ENCODE measurements at places on chromosomes 13 and 19.

DNA sequence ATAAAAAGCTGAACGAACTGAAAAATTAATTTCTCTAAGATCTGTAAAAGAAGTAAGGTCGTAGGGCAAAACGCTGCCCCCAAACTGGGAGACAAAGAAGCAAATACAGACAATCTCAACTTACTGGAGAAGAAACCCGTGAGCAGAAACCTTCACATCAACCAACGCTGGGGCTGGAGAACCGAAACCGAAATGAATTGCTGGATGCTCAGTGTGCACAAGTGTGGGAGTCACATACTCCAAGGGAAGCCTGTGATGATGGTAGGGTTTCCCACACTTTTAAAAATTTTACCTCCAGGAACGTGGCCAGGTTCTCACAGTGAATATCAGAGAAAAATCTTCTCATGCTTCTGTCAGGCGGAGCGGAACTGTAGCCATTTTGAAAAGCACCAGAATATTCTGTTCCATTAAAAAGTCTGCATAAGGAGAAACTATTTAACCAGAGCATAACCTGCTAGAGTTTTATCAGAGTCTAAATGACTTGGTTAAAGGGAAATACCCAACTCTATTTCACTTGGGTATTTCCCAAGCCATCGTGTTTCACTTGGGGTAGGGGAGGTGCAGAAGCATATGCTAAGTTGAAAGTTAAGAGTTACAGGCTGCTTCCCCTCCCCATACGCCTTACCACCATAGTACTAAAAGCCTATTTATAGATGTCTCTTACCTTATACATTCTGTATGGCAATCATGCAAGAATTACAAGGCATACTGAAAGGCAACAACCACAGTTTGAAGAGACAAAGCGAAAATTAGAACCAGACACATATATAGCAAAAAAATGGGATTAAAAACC is 110.5 kb upstream of the SLITRK1 start:
- DNase-seq: no peak

DNA sequence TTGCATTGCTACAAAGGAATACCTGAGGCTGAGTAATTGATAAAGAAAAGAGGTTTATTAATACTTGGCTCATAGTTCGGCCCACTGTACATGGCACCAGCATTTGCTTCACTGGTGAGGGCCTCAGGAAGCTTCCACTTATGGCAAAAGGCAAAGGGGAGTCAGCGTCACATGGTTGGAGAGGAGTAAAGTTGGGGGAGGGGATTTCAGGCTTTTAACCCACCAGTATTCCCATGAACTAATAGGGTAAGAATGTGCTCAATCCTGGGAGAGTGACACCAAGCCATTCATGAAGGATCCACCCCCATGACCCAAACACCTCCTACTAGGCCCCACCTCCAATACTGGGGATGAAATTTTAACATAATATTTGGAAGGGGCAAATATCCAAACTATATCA is 82.5 kb upstream of the MYCBP2 start:
- DNase-seq: no peak

DNA sequence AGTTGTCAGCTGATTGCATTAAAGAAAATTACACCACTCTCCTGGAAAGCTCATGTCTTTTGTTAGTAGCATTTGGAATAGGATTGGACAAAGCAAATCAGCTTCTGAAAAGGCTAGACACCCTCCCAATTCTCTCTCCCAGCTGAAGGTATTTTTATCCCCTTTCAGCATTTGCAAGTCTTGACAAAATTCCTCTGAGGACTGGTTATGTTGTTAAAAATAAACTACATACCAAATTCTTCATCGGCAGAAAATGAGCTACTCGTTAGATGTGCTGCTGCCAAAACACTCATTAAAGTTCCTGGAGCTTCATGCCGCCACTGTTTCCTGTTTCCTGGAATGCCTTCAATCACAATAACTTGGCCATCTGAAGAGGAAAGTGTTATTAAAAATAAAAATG is 37.1 kb downstream of the UTP14C start:
- DNase-seq: no peak

DNA sequence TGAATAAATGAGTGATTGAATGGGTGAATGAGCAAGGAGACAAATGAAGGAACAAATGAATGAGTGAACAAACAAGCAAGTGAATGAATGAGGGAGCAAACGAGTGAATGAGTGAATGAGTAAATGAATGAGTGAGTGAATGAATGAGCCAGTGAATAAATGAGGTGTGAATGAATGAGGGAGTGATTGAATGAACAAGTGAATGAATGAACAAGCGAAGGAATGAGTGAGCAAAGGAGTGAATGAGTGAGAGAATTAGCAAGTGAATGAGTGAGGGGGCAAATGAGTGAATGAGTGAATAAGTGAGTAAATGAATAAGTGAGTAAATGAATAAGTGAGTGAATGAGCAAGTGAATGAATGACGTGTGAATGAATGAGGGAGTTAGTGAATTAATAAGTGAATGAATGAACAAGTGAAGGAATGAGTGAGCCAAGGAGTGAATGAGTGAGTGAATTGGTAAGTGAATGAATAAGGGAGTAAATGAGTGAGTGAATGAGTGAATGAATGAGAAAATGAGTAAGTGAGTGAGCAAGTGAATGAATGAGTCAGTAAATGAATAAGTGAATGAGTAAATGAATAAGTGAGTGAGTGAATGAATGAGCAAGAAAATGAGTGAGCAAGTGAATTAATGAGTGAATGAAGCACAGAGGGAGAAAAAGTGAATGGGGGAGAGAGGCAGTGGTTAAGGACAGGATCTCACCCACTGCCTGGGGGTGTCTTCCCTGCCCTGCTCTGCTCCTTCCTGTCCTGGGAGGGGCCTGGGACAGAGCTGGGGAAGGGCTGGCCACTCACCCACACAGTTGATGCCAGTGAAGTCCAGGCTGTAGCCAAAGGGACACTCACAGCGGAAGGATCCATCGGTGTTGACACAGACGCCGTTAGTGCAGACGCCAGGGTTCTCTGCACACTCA is 36.4 kb downstream of the CCL25 start:
- no peak for DNase-seq

DNA sequence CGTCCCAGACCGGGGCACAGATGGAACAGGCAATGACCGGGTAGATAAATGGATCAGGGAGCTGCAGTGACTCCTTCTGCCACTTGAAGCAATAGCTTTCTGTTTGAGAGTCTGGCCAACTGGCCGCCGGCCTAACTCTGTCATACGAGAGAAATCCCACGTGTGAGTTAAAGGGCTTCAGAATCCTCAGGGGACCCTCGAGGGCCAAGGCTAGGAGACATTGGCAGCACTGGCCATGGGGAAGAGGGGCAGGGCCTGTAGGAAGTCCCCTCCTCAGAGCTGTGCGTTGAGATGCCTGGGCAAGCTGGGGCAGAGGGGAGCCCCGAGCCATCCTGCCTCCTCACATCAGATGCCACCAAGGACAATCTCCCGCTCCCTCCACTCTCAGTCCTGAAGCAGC is 51.6 kb downstream of the KLF2 start:
- DNase-seq: no peak

DNA sequence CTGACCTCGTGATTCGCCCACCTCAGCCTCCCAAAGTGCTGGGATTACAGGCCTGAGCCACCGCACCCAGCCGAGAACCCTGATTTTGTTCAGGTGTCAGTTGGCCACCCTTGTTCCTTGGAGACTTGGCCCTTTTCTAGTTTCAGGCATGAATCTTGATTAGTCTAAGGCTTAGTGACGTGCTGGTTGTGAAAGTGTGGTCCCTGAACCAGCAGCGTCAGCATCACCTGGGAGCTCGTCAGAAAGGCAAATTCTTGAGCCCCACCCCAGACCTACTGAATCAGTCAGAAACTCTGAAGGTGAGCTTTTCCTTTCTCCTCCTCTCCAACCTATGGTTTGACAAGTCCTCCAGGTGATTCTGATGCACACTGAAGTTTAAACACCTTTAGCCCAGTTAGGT is 35.2 kb downstream of the CACNG6 start:
- DNase-seq: no peak

GRCh38 chr19:7199613-7200533 is 94.3 kb downstream of the INSR start:
- DNase-seq: no peak

DNA sequence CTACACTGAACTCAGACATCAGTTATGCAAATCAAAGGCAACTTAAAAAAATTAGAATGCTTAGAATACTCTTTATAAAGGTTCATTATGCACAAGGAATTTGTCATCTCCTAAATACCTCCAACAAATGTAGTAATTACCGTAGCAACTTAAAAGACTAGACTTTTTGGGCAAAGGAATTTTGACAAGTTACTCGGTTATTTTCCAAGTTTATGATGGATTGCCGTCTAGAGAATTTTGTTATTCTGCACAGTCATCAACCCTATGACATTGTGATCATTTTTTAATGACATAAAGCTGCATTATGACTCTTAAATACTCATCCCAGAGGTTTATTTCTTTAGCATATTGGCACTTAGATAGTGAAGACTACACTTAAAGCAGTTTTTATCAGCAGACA is 71.9 kb downstream of the TRPC4 start:
- no peak for DNase-seq

GRCh38 chr19:23318143-23318542 is 67.9 kb upstream of the ZNF724 start:
- DNase-seq: no peak

- peak; percentile 67 for DNase-seq
These were observed 31.2 kb upstream of the RCBTB2 start for GRCh38 chr13:48564056-48564455.

GRCh38 chr13:83281654-83282053 is 600.6 kb downstream of the SLITRK1 start:
- no peak for DNase-seq

- no peak for DNase-seq
These were observed 8.7 kb upstream of the KCNRG start for GRCh38 chr13:50006426-50007135.

- no peak for DNase-seq
These were observed 17.7 kb upstream of the CSNK1G2 start for GRCh38 chr19:1923319-1923718.

DNA sequence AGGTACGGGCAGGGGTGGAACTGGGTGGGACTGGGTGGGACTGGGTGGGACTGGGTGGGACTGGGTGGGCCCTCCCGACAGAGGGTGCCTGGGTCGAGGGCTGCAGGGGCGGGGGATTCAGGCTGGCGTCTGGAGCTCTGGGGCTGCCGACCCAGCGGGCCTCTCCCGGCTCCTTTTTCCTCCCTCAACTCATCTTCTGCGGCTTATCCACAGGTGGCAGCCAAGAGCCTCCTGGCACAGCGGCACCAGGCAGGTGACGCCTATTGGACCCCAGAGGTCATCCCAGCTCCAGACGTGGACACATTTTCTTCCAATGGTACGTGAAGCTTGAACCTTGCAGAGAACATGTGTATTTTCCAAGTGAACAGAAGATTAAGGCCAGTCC is 533 bp downstream of the ZNF544 start:
- peak; percentile 44 for DNase-seq

DNA sequence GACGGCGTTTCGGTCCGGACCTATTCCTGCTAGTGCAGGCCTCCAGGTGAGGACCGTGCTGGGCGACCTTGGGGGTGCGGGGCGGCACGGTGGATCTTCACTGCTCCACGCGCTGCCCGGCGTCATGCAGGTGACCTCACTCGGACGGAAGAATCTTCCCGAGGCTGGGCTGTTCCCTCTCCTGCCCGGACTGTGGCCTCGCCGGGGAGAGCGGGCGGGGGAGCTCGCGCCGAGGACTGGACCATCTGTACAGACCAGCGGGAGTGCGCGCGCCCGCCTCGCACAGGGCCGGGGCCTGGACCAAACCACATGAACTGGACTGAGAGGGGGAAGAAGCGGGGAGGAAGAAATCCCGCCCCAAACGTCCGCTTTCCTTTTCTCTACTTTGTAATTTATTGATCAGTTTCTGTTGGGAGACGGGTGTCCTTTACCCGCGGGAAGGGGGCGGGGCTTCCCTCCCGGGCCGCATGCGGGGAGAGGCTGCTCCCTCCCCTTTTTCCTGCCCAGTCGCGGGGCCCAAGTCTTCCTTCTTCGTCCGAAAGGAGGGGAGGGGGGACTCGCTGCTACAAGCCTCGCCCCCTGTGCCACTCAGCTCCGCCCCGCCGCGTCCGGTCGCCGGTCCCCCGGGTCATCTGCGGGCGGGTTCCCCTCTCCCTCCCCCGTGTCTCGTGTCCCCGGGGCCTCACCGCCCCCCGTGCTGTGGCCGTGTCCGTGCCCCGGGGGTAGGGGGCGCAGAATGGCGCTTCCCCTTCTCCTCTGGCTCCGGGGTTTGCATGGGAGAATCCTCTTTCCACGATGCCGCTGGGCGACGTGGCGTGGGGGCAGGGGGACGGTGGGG is 4.9 kb downstream of the HRC start:
- DNase-seq: peak; percentile 75

- no peak for DNase-seq
These were observed 31.9 kb downstream of the LNX2 start for GRCh38 chr13:27588405-27588804.

DNA sequence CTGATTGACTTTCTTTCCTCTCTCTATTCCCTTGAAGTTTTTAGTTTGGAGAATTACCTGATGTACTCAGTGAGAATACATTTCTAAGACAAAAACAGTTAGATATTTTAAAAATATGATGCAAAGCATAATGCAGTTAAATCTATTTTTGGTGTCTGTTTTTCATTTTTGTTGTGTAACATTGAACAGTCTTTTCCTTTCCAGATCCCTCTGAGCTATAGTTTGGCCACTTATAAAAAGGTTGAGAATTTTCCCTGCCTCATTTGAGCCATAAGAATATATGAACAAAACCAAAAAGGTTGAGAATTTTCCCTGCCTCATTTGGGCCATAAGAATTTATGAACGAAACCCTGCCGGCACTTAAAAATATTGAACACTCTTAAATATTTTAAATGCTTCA is 57.0 kb upstream of the IPO5 start:
- no peak for DNase-seq

- DNase-seq: no peak
These were observed 29.6 kb downstream of the ZAR1L start for GRCh38 chr13:32285633-32285965.

DNA sequence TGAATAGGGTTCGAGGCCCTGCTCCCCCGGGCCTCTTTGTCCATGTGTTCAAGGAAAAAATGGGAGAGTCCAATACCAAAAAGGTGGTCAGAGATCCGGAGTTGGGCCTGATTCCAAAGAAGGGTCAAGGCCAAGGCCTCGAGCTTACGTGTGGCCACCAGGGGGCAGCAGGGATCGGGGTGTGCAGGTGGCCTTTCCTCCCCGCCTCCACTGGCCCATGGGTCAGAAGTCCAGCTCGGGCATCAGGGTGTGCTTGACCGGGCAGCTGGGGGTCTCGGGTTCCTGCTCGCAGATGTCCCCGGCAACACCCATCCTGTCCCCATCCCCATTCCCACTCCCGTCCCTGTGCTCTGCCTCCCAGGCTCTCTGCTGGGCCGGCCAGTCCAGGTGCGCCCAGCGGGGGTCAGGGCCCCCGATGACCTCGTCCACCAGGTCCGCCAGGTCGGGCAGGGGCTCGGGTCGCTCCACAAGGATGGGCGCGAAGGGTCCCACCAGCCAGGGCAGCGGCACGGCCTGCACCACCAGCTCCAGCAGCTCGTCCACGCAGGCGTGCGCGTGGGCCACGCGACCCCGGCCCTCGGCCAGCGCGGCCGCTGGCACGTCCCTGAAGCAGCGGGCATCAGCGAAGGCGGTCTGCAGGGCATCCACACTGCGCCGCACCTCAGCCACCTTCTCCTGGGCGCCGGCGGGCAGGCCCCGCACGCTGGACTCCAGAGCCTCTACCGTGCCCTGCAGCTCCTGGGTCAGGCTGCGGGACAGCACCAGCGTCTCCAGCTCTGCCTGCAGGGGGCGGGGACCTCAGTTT is 5.2 kb upstream of the PLIN4 start:
- no peak for DNase-seq

Data from common myeloid progenitor, CD34-positive (primary cell).